ENCODE measurements at places on chromosomes 5 and 9.

- no peak for DNase-seq
Observed at GRCh38 chr5:175737481-175737880, 79.6 kb downstream of the HRH2 start.

DNA sequence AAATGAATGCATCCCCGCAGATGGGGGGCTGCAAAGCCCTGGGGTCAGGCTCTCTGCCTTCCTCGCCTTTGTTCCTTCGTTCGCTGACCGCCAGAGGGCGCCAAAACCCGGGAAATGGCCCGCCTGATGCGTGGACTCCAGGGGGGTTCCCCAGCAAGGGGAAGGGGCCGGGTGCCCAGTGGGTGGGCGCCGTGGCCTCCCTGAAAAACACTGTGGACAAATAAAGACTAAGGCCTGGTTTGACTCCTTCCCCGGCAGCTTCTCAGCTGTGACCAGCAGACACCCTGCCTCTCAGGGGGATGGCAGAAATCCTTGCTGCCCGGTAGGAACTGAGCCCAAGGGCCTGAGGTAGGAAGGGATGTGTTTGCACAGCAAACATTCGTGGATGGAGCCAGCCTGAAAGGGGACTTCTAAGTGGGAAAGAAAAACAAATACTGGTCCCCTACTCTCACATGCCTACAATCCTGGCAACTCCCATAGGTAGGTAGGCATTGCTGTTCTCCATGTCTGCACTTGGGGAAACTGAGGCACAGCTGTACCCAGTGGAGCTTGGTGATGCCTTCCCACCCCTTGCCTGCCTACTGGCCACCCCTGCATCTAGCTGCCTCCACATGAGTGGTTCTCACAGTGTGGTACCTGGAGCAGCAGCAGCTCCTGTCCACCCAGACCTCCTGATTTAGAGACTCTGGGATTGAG lies 57.7 kb downstream of the DUSP1 start:
- peak; percentile 89 for DNase-seq

DNA sequence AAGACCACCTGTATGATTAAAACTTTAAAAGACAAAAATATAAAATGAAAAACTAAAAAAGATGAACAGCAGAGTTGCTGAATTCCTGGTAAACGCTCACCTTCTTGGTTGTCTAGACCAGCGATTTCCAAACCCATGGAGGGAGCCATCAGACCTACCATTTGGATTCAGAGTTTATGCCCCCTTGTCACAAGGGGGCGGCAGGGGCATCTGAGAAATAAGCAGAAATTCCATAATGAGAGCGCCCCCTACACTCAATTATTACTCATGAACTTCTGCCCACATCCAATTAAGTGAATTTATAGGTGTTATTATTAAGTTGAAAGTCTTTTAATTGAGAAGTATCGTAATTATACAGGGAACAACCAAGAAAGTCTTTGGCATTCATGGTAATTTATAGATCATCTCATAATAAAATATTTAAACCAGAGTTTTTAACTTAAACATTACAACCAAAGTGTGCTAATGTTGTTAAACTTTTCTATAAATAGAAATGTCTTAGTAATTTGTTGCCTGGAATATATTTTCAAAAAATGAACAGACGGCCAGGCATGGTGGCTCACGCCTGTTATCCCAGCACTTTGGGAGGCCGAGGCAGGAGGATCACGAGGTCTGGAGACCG lies 35.2 kb upstream of the SPATA31C2 start:
- DNase-seq = no peak

GRCh38 chr5:131533836-131534235 lies 101.2 kb downstream of the RAPGEF6 start:
- no peak for DNase-seq

DNA sequence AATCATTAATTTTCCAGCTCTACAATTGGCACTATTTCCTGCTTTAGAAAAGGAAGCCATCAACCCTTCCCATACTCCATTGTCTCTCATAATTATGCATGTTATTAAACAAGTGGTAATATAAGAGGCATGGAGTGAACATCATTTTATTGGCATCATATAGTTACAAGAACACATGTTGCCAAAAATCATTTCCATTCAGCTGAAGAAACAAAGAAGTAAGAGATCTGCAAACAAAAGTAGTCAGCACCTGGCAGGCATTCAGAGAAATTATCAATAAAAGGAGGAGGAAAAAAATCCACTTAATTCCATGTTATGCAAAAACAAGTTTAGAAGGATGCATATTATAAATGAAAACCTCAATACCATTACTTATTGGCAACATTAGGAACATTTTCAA lies 1208.2 kb upstream of the C9orf72 start:
- no peak for DNase-seq

DNA sequence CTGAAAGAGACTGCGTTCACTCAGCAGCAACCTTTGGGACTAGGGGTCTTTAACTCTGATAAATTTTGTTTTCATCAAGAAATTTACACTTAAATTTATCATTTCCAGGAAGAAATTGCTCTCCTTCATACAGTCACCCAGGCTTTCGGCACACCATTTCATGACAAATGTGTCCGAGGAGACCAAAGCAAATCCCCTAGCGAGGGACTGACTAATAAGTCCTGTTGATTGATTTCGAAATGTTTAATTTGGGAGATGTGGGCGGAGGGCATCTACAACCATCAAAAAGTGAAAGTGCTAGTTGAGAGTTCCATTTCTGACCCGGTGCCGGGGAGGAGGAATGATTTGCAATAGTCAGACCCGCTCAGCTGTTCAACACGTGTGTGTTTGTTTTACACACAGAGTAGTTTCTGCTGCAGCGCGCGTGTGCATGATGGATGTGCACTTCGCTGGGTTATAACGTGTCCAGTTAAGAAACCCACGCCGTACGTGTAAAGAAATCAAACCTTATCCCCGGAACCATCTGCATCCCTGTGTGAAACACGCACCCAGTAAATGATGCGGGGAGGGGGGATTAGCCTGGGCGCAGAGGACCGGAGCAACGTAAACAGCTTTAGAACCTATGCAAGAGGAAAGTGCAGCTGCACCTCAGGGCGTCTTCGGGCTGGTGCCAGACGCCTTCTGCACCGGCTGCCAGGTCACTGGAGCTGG lies 845 bp upstream of the NR4A3 start:
- DNase-seq = no peak

Data from mesothelial cell of epicardium (in vitro differentiated cells).